Thyroid gland (tissue), 4 donors: ENCODE measurements at places on chromosomes 3 and 15.

DNA sequence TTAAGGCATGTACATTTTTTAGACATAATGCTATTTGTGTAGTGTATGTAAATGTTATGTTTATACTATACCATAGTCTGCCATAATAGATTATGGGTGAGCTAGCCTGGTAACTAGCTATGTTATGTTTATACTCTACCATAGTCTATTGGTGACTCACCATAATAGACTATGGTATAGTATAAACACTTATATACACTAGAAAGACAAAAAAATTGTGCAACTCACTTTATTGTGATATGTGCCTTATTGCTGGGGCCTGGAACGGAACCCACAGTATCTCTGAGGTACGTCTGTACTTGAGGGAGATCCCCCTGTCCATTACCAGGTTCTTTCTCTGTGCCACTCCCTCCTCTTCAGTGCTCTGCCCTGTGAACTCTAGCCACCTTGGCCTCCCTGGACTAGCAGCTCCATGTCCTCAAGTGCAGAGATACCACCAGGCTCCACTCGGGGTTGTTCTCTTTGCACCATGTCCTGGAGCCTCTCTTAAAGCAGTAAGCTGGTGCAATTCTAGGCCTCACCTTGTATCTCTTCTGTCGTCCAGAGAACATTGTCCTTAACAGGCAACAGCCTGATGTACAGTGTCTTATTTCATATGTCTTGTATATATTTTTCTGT lies 60.8 kb upstream of the PXYLP1 start:
- no peaks in the 10 kb centered on the region for H3K27me3 ChIP-seq
- DNase-seq, result no peak
- H3K4me1 ChIP-seq, result no peaks in the 10 kb centered on the region
- no peak overlapping the region for H3K4me3 ChIP-seq
- no peaks in the 10 kb centered on the region for H3K36me3 ChIP-seq
- no peak overlapping the region for H3K27ac ChIP-seq

DNA sequence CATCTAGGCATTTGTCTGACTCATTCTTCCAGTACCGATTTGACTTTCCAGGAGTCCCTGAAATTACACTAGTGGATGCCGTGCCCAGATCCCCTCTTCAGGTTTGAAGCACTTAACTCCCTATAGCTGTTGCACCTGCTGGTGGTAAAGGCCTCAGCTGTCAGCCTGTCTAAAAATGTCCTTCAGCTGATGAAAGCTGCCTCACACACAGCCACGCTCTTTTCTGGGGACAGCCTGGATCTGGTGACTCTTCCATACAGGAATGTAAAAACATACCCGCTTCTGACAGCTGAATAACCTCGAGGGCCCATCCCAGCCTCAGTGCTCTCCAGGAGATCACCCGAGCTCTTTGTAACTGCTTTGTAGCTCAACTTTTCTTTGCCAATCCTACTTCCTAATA lies 534.1 kb upstream of the GRM7 start:
- H3K4me1 ChIP-seq, result no peaks in the 10 kb centered on the region
- H3K4me3 ChIP-seq, result no peak overlapping the region
- no peak overlapping the region for H3K27ac ChIP-seq
- no peaks in the 10 kb centered on the region for H3K36me3 ChIP-seq
- no peaks in the 10 kb centered on the region for H3K27me3 ChIP-seq

DNA sequence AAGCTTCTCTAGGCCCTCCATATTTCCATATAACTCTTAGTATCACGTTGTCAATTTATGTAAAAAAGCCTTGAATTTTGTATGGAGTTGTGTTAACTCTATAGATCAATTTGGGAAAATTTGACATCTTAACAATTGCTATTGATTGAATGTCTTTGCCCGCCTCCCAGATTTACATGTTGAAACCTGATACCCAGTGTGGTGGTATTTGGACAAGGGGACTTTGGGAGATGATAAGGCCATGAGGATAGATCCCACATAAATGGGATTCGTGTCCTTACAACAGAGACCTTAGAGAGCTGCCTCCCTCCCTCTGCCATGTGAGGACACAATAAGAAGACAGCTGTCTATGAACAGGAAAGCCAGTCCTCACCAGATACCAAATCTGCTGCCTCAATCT lies 21.1 kb upstream of the TNK2 start:
- H3K27me3 ChIP-seq, result no peaks in the 10 kb centered on the region
- H3K36me3 ChIP-seq, result no peaks in the 10 kb centered on the region
- H3K4me3 ChIP-seq, result no peak overlapping the region
- peaks cover 8% of the 10 kb centered on the region for H3K4me1 ChIP-seq
- no peak for DNase-seq

GRCh38 chr3:127714125-127714571 lies 41.4 kb downstream of the ABTB1 start:
- H3K4me1 ChIP-seq, result peaks cover 8% of the 10 kb centered on the region
- H3K27ac ChIP-seq, result no peak overlapping the region
- H3K27me3 ChIP-seq, result no peaks in the 10 kb centered on the region

- no peak for DNase-seq
- H3K27me3 ChIP-seq, result no peaks in the 10 kb centered on the region
- H3K36me3 ChIP-seq, result no peaks in the 10 kb centered on the region
- H3K27ac ChIP-seq, result no peak overlapping the region
Measured at GRCh38 chr15:74233851-74234597, 2.1 kb upstream of the CCDC33 start.

GRCh38 chr3:8485141-8485870 lies 16.3 kb upstream of the LMCD1 start:
- H3K4me3 ChIP-seq, result no peak overlapping the region
- no peak overlapping the region for H3K27ac ChIP-seq
- no peak for DNase-seq
- H3K27me3 ChIP-seq, result no peaks in the 10 kb centered on the region

- H3K36me3 ChIP-seq, result no peaks in the 10 kb centered on the region
- no peak for DNase-seq
- no peak overlapping the region for H3K4me3 ChIP-seq
- no peaks in the 10 kb centered on the region for H3K4me1 ChIP-seq
- H3K27me3 ChIP-seq, result no peaks in the 10 kb centered on the region
Measured at GRCh38 chr3:188583341-188584161, 429.6 kb downstream of the LPP start.
